ENCODE measurements at places on chromosomes 7 and 10.

GRCh38 chr10:60453036-60453435, 63.4 kb upstream of the ANK3 start:
- no peak for DNase-seq

- no peak for DNase-seq
These were observed 319.3 kb upstream of the GHITM start for GRCh38 chr10:83820033-83820432.

DNA sequence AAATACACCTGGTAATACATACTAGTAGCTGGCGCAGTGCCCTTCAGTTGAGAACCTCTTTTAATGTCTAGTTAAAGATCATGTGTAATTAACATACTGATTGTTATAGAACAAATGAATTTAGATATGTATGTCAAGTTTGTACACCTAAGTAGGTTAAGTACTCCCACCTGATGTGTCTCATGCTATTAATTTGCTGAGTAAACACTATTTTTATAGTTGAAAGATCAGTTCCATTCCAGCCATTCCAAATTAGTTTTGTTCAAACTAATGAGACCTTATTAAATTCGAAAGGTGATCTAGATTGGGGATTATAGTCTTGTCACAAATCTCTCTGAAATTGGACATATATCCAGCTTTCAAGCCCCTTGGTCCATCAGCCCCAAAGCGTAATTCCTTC, 710.0 kb downstream of the LRMDA start:
- DNase-seq, result no peak

- no peak for DNase-seq
These were observed 62.3 kb upstream of the DGKI start for GRCh38 chr7:137909042-137909441.

GRCh38 chr10:47438857-47439474, 44.9 kb downstream of the ANXA8 start:
- DNase-seq, result peak; percentile 58

DNA sequence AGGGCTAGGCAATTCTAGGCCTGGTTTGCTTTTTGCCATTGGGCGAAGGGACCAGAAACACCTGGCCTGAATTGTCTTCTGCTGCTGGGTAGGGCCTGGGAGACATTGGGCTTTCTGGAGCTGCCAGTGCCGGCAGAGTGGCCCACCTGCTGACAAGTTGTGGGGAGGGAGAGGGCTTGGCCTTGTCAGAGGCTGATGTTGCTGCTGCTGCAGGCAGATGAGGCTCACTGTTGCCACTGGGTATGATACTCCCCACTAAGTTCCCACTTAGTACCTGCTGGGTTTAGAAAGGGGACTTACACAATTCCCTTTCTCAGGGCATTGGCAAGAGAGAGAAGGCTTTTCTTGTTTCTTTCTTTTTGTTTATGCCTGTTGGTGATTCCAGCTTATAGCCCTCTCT, 289.6 kb upstream of the NPVF start:
- DNase-seq, result no peak

GRCh38 chr7:142636751-142637150, 112.5 kb upstream of the PRSS1 start:
- no peak for DNase-seq

- peak; percentile 34 for DNase-seq
These were observed 93.7 kb downstream of the EPC1 start for GRCh38 chr10:32253276-32253675.

DNA sequence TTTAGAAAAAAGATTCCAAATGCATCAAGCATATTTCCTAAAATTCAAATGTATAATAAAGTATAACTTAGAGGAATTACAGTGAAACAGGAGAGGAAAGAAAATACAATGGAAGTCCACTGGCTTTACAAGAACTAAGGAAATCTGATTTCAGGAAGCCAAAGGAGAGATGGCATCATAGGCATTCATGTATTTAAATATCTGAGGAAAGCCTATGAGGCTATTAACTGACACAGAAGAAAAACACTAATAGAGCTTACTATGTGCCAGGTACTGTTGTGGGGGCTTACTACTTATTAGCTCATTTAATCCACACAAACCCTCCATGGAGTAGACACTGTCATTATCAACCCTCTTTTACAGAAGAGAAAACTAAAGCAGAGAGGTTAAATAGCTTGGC, 92.2 kb downstream of the SRPK2 start:
- no peak for DNase-seq

DNA sequence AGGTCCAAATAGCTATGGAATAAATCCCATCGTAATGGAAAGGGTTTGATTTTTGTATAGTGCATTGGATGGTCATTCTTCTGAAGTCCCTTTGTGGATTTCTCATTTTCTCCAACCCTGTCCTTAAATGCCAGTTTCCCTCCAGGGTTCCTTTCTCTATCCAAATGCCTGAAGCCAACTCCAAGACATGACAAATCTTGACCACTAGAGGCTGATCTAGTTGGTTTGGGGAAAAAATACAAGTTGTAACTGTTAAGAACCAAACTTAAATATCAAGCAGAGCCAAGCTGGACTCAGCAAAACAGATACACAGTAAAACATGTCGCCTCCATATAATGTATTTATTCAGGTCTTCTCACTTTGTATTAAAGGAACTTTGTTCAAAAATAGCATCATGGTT, 28.7 kb downstream of the FRMD4A start:
- peak; percentile 1 for DNase-seq

DNA sequence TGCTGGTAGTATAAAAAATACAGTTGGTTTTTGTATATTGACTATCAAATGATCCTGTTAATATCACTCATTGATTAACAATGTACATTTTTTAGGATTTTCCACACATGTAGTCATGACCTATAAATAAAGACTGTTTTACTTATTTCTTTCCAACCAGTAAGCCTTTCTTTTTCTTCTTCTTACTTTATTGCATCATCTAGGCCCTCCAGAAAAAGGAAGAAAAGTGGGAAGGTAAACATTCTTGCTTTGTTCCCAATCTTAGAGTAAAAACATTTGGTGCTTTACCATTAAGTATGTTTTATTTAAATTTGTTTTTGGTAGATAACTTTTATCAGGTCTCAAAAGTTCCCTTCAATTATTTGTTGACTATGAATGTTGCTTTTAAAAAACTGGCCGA, 47.1 kb upstream of the CCNY start:
- no peak for DNase-seq

DNA sequence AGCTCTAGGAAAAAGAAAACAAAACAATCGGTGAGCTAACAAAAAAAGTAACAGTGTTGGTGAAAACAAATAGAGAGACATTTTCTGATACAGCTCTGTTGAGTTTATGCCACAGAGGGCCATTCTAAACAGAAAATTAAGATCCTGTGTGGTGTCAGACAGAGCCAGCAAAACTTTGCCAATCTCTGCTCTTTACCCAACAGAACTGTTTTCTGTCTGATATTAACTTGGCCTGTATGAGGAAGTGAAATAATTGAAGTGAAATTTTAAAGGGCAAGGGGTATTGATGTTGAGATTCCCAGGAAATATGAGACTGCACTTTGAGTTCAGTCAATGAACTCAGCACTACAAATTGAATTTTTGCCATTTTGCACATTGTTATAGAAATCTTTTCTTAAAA, 101.0 kb downstream of the AOAH start:
- no peak for DNase-seq

GRCh38 chr7:131293018-131293417, 34.7 kb upstream of the MKLN1 start:
- DNase-seq, result no peak

DNA sequence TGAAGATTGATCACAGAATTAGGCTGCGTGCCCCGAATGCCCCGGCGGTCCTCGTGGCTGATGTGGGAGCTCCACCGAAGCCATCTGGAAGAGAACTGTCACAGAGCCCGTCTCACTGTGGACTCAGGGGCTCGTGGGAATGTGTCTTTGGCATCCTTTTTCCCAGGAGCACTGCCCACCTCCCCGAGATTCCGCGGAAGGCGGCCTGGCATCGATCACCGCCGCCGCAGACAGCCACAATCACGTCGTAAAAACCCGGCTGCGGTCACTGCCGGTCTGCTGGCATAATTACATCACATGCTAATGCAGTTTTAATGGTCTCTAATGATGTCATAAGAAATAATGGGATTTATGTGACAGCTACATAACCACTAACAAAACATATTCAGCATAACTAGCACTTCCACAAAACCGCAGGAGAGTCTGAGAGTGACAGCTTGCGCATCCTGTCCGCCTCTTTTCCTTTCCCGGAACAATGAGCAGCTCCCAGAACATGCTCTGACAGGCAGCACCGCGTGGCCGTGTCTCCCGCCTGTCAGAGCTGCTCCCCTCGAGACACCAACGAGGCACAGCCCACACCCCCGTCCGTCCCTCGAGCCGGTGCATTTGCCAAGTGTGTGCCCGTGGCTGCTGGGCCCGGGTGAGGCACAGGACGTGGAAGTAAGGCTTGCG, 490.0 kb downstream of the PTPRN2 start:
- no peak for DNase-seq

- DNase-seq, result peak; percentile 60
These were observed 99.2 kb downstream of the GRK5 start for GRCh38 chr10:119306514-119306951.

DNA sequence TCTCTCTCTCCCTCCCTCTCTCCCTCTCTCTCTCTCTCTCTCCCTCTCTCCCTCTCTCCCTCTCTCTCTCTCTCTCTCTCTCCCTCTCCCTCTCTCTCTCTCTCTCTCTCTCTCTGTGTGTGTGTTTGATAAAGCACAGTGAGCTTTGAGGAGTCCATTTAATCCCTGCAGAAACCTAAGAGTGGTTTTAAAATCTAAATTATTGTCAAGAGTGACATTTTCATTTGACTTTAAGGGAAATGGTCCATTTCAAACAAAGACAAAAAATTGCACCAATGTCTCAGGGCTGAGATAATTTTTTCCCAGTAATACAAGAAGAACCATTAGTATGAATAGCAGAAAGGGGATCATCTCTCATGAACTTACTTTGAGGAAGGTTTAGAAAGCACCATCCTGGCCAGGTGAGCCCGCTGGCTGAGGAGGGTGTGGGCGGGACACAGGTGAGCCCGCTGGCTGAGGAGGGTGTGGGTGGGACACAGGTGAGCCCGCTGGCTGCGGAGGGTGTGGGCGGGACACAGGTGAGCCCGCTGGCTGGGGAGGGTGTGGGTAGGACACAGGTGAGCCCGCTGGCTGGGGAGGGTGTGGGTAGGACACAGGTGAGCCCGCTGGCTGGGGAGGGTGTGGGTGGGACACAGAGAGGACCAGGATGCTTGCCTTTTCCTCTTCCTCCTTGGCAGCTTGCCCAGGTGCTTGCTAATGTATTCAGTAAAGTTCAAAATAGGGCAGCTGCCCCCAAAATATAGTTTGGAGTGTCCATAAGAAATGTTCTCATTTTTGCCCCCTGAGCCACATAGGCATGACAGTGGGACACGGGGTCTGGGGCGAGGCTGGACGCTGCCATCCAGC, 125.0 kb downstream of the DNAJB6 start:
- no peak for DNase-seq

- DNase-seq, result peak; percentile 80
These were observed at the start of gene CHN2 for GRCh38 chr7:29194594-29195427. Gene CHN2 (plus strand): TSS chr7:29194775.

GRCh38 chr7:138029941-138030340, 28.1 kb upstream of the CREB3L2 start:
- no peak for DNase-seq

DNA sequence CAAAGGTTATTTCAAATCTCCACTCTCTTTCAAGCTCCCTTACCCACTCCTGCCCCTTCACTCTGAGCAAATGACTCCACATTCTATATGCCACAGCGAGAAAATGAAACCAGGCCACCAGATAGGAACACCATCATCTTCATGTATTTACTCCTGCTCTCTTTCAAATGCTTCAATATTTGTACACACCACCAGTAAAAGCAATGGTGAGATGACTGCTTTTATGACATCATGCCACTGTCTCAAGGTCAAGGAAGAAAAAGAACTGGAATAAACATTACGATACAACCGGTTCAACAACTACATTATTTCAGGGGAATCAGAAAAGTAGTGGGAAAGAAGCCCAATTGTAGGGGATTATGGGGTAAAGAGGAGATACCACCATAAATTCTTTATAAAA, 32.7 kb downstream of the PUS7 start:
- no peak for DNase-seq

DNA sequence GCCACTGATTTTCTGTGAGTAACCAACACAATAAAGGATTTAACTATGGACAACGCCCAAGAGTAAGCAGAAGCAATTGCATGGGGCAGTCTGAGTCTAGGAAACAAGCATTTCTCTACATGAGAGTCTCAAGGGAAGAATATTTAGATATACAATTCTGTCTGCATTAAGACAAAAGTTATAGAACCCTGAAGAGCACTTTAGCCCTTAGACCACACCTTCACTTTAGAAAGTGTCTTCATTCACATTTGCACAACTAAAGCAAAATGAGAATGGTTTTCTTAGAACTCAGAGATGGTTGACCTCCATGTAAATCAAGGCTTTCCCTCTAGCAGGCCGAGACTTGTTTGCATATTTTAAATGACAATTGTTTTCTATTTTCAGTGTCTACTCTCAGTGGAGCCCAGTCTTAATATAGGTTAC, 25.5 kb upstream of the TRIM24 start:
- no peak for DNase-seq

DNA sequence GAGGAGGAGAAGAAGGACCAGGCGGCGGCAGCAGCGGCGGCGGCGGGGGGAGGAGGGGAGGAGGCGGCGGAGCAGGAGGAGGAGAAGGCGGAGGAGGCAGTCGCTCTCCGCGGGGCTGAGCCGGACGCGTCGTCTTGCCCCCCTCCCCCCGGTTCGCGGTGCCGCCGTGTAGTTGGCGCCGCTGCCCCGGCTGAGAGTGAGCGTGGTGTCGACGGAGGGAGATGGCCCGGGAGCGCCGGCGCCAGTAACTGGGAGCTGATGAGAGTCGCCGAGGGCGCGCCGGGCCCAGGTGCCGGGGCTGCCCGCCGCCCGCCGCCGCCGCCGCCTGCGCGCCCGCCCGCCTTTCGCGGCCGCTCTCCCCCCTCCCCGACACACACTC, 257 bp downstream of the WAC start:
- no peak for DNase-seq

DNA sequence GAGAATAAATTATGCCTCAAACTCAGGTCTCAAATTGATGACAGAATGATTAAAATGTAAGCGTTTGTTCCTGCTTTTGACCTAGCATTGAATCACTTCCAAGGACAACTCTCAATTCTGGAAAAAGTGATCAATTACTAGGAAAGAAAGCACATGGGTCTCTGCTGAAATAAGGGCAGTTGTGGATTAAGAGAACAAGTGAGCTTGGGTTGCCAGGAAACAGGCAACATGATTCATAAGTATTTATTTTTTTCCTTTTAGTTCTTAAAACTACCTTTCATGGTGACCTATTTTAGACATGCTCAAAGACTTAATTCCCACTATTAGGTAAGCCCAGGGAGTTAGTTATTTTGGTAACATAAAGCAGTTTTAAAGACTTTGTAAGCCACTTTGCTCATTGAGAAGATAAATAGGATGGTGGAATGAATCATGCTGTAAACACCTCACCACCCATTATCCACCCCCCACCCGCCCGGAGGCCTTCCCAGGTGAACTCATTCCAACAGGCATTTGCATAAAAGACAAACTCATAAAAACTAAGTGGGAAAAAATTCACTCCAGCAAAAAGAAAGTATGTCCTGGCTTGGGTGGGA, 728.3 kb downstream of the SORCS1 start:
- no peak for DNase-seq

- no peak for DNase-seq
These were observed 27.9 kb downstream of the C7orf25 start for GRCh38 chr7:42883950-42884349.

Data from hematopoietic multipotent progenitor cell treated with erythropoietin and hydrocortisone succinate and interleukin-3 and kit ligand, for 4 days (in vitro differentiated cells).